HCT116 (cell line): ENCODE measurements at places on chromosomes 6 and 20. TPM values are rescaled to one million over a fixed set of nuclear protein-coding genes. Genes with fewer than 3 reads are reported as not detected.

The DSP gene
- 104 TPM for total RNA-seq

The OR2H1 gene
- total RNA-seq: not detected

The PI16 gene
- 0.59 TPM for total RNA-seq

The TINAG gene
- not detected for total RNA-seq
